Fibroblast of skin of abdomen (primary cell): ENCODE measurements at places on chromosomes 11 and 22.

DNA sequence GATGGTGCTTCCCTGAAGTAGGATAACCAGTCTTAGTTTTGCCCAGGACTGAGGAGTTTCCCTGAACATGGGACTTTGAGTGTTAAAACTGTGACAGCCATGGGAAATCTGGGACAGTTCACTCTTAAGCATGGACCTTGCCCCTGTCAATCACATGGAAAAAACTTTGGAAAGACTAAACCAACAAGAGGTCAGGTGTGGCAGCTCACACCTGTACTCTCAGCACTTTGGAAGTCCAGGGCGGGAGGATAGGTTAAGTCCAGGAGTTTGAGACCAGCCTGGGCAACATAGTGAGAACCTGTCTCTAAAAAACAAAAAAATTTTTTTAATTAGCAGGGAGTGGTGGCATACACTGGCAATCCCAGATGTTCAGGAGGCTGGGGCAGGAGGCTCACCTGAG lies 3.3 kb upstream of the AMBRA1 start:
- no peak for DNase-seq

- no peak for DNase-seq
Observed at GRCh38 chr11:61609000-61609979, 28.4 kb upstream of the SYT7 start.

- no peak for DNase-seq
Observed at GRCh38 chr22:17113600-17113999, 7.6 kb downstream of the TMEM121B start.

DNA sequence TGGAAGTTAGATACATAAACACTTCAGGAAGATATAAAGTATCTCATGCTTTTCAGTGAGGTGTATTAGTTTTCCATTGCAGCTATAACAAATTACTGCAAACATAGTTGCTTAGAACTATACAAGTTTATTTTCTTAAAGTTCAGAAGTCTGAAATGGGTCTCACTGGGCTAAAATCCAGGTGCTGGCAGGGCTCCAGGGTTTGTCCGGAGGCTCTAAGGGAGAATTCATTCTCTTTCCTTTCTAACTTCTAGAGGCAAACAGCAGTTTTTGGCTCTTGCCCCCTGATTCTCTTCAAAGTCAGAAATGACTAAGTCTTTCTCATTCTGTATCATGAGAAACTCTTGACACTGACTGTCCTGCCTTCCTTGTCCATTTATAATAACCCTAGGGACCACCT lies 138.8 kb downstream of the AASDHPPT start:
- DNase-seq, result no peak

DNA sequence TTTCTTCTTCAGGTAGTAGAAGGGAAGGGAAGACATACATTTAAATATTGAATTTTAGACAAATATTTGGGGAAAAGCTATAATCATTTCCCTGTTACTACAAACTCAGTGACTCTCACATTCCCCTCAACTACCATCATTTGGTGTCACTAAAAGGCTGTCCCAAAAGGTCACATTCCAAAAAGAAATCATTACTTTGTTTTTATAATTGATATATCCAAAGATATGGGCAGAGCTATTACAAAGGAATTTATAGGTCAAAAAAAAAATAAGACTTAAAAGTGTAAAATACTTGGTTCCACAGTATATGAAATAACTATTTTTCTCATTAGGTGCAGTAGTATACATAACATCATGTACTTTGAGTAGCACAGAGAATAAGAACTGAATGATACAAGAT lies 751.4 kb downstream of the KCNA4 start:
- DNase-seq, result no peak

GRCh38 chr11:68976095-68976494 lies 4.7 kb downstream of the MRGPRD start:
- DNase-seq, result no peak

DNA sequence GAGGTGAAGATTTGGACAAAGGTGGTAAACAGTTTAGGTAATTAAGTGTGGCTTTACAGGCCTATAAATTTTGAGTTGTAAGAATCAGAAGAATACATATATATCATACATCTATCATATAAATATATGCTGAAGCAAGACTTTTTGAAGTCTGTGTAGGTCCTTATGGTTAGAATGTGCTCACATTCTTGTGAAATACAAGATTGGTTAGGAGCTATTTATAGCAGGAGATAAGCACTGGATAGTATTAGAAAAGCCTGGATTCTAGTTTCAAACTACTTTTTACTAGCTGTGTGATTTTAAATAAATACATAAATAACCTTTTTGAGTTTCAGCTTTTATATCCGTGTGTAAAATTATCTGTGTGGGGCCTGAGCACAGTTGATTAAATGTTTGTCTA lies 42.3 kb downstream of the ANKRD42 start:
- peak; percentile 6 for DNase-seq

- DNase-seq, result no peak
Observed at GRCh38 chr11:76424379-76424778, 20.4 kb upstream of the EMSY start.

- DNase-seq, result no peak
Observed at GRCh38 chr11:17752144-17752543, 17.6 kb downstream of the KCNC1 start.
